ENCODE measurements at places on chromosomes 2 and 18.

DNA sequence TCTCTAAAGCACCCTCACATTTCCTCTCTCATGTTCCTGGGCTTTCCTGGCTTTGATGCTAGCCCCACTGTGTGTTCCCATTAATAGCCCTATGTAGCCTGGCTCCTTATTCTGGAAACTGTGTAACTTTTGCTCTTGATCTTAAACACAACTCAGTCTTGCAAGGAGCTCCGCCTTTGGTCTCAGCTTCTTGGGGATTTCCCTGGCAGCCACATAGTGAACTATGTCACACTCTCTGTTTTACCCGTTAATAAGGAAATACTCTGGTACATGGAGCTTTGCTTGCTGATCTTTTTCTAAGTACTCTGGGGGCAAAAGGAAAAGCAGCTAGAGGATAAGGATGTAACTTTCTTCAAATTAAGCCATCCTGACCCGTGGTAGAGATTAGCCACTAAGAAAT lies 259.3 kb downstream of the NEDD4L start:
- DNase-seq = no peak

- no peak for DNase-seq
Observed at GRCh38 chr2:59824314-59824713, 729.1 kb downstream of the BCL11A start.

GRCh38 chr2:62661263-62661635 lies 44.3 kb upstream of the EHBP1 start:
- DNase-seq = no peak

- no peak for DNase-seq
Observed at GRCh38 chr18:9925369-9925768, 11.6 kb downstream of the VAPA start.

DNA sequence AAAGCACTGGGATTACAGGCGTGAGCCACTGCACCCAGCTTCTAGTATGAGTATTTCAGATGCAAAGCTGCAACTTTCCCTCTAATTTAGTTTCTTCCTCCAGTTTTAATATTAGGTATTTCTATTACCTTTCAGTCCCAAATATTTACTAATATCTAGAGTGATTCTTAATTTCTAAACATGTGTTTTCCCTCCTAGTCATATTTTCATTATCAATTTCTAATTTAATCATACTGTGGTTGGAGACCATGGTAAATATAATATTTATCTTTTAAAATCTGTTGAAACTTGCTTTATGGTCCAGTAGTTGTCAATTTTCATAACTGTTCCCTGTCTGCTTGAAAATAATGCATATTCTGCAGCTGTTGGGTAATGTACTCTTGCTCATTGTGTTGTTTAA lies 245.9 kb upstream of the REV1 start:
- DNase-seq = no peak

DNA sequence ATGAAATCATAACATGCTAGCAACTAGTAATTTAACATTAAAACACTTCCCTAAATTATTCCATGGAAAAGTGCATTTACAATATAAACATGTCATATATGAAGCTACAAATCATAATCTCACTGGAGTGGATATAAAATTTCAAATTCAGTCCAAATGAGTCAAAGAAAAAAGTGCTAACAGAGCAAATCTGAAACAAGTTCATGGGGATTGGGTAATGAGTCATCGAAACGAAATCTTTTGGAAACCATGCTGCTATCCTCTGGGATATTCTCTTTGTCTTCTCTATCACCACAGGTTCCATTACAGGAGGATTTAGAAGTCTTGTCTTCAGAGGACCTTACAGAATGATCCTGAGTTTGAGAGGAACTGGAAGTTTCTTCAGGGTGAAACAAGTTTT lies 34.1 kb downstream of the STK17B start:
- no peak for DNase-seq

DNA sequence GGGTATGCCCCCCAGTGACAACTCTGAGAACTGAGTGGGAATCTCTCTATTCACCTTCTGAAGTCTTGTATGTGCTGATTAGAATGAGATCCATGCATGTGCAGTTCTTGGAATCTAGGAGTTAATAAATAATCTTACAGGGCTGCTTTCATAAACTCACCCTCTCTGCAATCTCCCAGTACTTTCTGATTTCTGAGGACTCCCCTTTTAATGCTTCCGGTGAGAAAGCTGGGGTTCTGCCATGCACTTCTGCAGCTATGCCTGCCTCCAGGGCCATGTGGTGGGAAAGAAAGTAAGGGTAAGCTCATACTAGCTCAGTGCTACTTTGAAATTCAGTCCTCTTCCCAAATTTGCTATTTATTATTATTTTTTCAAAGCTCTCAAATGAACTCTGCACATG lies 432.9 kb downstream of the MTX2 start:
- DNase-seq = no peak

GRCh38 chr2:214593727-214594126 lies 182.9 kb downstream of the VWC2L start:
- no peak for DNase-seq

DNA sequence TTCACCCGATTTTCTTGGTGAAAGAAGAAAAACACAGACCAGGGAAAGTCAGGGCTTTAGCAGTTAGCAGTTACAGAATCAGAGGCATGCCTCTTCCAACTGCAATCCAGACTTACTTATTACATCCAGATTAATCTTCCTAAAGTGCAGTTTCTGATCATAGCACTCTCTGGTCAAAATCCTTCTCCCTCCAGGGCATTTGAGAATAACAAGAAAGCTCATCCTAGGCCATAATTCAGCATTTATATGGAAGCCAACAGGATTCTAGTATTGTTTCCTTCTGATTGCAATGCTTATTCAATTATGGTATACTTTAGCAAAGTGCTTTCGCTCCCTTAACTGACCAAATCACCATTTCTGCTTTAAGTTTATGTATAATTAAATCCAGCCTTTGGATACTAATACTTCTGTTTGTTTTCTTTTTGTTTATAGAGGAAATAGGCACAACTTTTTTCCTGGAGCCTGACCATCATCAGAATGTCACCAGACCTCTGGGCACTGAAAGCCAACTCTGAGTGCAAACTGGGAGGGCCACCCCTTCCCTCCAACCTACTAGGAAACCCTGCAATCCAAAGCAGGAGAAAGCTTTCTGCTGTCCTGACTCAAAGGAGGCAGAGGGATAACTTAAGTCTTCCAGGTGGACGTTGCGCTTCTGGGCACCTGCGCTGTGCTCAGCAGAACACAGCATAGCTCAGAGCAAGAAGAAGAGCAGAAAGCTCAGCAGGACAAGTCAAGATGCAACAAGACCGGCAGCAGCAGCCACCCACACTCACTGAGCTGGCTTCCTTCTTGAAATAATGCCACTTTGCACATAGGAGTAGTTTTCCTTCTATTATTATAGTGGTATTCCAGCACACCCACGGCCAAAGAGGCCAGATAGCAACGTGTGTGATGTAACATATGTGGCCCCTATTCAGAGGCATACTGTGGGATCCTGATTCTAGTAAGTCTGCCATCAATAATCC lies 99.3 kb downstream of the STK39 start:
- no peak for DNase-seq

GRCh38 chr2:183088061-183088460 lies 9.5 kb downstream of the DUSP19 start:
- DNase-seq = no peak

DNA sequence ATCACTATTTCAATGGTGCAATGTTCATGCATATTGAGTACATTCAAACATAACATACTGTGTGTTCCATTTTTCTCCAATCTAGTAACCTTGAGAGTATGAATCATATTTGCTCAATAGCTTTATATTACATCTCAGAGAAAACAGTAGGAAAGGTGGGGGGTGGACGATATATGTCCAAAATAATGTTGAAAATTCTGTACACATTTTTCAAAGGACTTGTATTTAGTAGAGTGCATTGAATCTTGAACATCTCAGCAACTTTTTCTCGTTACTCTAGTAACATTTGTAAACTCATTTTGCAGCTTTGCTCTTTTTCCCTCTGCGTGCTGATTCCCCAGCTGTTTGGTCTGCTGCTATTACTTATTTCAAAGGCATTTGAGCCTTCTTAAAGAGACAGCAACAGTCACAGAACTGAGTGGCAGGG lies 1487.0 kb downstream of the LRP1B start:
- DNase-seq = peak; percentile 14

- DNase-seq = no peak
Observed at GRCh38 chr2:218981390-218981880, 3.5 kb downstream of the FEV start.

DNA sequence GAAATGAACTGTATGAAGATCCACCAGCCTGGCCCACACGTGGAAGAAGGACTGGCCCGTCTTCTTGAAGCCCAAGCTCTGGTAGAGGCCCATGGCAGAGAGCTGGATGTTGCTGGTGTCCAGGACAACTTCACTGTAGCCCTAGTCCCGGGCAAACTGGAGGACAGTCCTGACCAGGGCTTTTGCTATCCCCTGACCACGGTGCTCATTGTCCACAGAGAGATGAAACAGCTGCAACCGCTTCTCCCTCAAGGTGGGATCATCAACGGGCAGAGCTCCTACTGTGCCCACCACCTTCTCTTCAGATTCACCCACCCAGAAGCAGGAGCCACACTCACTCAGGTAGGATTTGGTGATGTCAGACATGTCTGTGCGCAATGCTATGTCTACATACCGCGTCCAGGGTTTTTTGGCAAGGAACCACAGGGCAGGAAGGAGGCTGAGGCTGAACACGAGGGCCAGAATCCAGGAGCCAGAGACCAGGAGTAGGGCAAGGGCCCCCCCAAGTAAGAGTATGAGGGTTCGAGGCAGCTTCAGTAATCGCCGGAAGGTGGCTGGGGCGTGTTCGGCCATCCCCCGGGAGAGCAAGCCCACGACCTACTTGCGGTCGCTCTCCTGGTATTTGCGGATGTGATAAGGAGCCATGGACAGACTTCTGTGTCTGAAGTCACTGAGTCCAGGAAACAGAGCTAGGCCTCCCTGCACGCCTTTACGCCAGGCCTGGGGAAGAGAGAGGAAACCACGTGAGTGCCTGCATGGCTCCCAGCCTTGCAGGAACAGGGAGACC lies 36.3 kb downstream of the TPRKB start:
- no peak for DNase-seq

DNA sequence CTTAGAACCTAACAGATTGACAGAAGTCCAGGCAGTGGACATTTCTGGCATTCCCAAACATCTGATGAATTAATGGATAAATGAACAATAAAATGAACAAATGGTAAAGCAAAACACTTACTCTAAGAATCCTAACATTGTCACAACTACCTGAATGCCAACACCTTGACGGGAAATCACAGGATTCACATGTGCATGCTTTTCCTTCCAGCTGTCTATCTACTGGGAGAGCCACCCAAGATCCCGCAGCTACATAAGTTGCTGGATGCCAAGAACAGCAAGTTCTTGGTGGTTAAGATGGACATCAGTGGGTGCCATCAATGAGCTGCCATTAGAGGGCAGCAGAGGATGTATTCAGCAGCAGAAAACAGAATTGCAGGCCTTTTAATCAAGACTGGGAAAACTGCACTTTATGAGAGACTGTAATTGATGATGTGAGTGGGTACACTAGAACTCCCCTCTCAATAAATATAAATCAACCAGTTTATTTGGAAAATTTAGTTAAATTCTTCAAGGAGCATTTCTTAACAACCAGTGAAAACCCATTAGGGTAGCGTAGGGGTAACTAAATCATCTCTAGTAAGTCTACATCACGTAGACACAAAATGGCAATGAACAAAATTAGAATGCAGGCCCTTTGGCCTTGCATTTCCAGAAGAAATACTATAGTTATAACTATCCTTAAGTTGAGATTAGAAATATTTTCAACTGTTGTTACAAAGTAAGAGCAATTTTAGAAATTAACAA lies 45.6 kb downstream of the SESTD1 start:
- peak; percentile 43 for DNase-seq

DNA sequence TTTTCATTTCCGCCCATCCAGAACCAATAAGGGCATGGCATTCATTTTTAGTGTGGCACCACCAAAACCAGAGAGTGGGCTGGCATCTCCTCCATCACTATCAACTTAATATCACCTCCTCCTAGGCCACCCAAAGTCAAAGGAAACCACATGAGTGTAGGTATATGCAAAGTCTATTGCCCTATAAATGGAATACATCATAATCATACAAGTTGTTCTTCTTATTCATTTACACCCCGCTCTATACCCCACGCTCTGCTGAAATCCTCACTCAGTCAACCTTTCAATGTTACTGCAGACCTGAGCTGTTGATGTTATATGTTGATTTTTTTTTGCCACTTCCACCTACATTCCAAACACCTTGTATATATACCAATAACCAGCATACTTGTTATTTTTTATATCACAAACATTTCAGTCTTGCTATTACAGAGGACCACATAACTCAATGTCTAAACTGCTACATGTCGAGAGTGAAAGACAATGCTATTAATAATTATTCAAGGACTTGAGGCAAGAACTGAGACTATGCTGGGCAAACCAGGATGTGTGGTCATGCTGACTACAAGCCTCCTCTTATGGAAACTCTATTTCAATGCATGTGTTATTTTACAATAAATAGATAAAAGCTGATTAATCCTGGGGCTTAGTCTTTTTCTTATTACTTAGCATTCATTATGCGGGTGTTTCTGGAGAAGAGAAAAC lies 466.5 kb upstream of the ID2 start:
- no peak for DNase-seq

GRCh38 chr2:227464361-227464760 lies 7.6 kb upstream of the AGFG1 start:
- DNase-seq = no peak
